ENCODE measurements at places on chromosomes 5 and 9. TPM values are rescaled to one million over a fixed set of nuclear protein-coding genes. Genes with fewer than 3 reads are reported as not detected.

PCDHB8 gene
- 0.14 TPM for total RNA-seq

DNLZ gene
- total RNA-seq, result 2.9 TPM

CLIC3 gene
- 0.42 TPM for total RNA-seq

SLC6A19 gene
- total RNA-seq, result 1.5 TPM

CCDC192 gene
- total RNA-seq, result not detected

GPR150 gene
- 0.08 TPM for total RNA-seq

TRPM3 gene
- total RNA-seq, result 0.89 TPM

CATSPER3 gene
- 0.28 TPM for total RNA-seq

UGCG gene
- 15.7 TPM for total RNA-seq

- no peak for DNase-seq
Measured at GRCh38 chr9:135307300-135307699, 172.3 kb upstream of the PPP1R26 start.

DNA sequence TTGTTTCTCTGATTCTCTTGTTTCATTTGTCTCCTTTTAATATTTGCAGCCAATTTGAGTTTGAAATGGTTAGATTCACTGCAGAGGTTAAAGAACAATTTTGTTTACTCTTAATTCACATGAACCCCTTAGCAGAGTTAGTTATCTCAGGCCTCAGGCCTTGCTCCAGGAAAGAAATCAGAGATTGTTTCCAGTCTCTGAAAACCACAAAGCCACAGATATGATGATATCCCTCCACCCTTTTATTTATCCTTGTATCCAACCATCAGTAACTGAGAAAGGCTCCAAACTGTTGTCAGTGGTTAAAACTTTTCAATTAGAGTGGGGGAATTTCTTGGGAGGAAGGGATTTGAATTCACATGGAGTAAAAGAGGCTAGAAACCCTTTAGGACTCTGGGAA is 406.0 kb upstream of the DMAC1 start:
- DNase-seq, result no peak

DNA sequence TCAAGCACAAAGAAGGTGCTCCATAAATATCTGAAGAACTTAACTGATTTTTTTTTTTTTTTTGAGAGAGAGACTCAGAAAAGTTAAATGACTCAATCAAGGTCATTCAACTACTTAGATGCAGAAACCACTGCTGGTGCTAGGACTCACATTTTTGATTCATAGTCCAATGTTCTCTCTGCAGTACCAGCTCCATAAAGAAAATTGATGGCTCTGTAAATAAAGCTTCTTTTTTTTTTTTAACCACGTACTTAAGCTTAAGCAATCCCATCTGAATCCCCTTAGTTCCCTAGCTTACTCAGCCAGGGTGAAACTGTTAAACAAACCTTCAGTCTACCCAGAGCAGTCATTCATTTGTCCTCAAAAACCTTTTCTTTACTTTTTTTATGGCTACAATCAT is 657.0 kb upstream of the WWC1 start:
- no peak for DNase-seq

- no peak for DNase-seq
Measured at GRCh38 chr5:140337880-140338279, 8.5 kb downstream of the HBEGF start.

- no peak for DNase-seq
Measured at GRCh38 chr5:98722188-98722587, 51.3 kb upstream of the RGMB start.

- DNase-seq, result no peak
Measured at GRCh38 chr5:173873306-173873922, 14.7 kb upstream of the CPEB4 start.

DNA sequence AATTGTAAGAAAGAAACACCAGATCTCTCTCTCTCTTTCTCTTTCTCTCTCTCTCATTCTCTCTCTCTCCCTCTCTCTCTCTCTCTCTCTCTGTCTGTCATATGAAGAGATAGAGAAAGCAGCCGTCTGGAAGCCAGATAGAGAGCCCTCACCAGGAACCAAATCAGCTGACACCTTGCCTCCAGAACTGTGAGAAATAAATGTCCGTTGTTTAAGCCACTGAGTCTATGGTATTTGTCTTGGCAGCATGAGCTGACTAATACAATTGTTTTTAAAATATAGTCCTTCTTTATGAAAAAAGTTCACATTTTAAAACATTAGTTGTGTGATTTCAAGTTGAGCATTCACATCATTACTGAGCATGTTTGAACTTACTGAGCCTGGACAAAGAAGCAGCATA is 275.6 kb downstream of the CETN3 start:
- DNase-seq, result no peak

- no peak for DNase-seq
Measured at GRCh38 chr9:125505988-125506438, 201.0 kb downstream of the MAPKAP1 start.

DNA sequence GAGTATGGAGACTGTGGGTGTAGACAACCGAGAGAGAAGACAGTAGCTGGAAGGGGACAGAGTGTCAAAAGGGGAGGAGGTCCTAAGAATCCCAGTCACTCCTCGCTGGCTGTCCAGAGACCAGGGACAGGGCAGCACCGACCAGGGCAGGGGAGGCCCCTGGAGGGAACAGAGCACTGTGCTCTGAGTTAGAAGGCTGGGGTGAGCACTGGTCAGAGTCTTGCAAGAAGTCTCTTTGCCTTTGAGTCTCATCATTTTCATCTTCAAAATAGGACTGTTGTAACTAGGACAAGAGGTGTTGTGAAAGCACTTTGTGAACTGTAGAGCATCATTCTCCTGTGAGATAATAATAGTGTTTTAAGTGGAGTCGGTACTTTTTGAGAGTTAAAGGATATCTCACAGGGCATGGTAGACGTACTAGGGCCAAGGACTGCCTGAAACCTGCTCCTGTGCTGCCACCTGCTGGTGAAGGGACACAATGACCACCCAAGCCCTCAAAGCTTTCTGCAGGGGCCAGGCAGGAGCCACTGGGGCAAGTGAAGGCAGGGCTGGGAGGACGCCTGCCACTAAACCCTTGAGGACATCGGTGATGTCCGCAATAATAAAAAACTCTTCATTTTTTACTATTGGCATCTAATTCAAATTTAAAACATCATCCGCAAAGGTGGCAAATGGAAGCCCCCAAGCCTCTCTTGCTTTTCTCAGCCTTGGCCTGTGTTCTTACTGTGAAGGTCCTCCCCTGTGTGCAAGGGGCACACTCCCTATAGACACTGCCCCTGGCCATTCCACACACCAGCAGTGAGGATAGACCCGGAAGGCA is 28.2 kb downstream of the SLC6A7 start:
- peak; percentile 88 for DNase-seq

- DNase-seq, result no peak
Measured at GRCh38 chr5:175596761-175597189, 61.1 kb upstream of the HRH2 start.

- DNase-seq, result no peak
Measured at GRCh38 chr5:153080940-153081339, 409.5 kb upstream of the GRIA1 start.

- DNase-seq, result no peak
Measured at GRCh38 chr5:133952729-133953567, 15.5 kb downstream of the C5orf15 start.

DNA sequence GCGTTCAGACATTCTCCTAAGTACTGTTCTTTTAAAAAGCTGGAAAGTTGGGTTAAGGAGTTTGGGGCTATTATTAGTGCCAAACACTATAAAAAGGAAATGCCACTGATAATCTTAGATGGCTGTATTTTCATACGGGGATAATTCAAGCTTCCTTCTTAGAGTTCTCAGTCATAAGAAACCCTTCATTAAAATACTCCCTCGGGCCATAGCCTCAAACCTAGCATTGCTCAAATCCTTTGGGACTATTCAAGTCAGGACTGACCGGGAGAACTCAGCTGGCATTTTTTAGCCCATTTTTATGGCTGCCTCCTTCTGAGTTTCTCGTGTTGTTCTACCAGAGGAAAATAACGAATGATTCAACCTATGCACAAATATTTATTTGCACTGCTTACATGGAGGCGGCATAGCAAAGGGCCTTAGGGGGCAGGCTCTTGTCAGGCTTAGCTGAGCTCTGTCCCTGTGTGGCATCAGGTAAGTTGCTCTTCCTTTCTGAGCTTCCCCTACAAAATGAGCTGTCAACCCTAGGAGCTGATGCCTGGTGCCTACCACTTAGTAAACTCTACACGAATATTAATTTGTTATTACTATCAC is 33.5 kb upstream of the ADAM19 start:
- no peak for DNase-seq

- DNase-seq, result no peak
Measured at GRCh38 chr5:18745042-18745987, 1111.1 kb downstream of the TAF11L14 start.

DNA sequence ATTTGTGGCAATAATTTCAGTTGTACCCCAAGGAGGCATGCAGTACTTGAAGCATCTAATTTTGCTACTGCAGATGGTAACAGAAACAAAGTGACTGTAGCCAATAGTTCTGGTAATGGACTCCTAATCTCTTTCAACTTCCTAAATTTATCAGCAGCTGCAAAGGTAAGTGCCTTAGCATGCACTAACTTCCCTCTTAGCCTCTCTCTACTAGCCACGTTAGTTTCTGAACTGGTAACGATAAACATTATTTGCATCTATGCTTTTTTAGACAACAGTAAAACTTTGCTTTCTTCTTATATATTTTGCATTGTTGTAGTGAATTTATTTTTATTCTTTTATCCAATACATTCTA is 6.2 kb upstream of the CKS2 start:
- DNase-seq, result no peak

DNA sequence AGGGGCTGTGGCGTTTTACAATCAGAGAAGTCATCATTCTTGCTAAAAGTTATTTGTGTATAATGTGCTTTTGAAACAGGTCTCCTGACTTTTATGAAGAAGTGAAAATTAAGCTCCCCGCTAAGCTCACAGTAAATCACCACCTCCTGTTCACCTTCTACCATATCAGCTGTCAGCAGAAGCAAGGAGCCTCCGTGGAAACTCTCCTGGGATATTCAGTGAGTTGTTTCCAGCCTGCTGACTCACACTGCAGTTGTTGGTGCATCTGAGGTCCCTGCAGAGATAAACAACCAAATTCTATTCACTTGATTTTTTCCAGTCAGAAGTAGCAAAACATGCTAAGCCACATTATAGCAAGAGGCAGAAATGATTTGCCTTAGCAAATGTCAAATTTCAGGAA is 156.7 kb downstream of the DOCK8 start:
- no peak for DNase-seq
